Activated naive CD4-positive, alpha-beta T cell treated with anti-CD3 and anti-CD28 coated beads, Interleukin-2, amount 50 U/mL, for 72 hours (primary cell): ENCODE measurements at places on chromosomes 2 and 18. TPM values are rescaled to one million over a fixed set of nuclear protein-coding genes. Genes with fewer than 3 reads are reported as not detected.

LRP2 gene
- 0.02 TPM for total RNA-seq

LYG2 gene
- not detected for total RNA-seq

BOLL gene
- not detected for total RNA-seq

ANKAR gene
- 2.6 TPM for total RNA-seq

RFTN2 gene
- total RNA-seq = not detected

SCYGR4 gene
- not detected for total RNA-seq

CYB5A gene
- 57.1 TPM for total RNA-seq

RUFY4 gene
- 5.1 TPM for total RNA-seq

B3GNT7 gene
- total RNA-seq = 0.07 TPM

ACKR3 gene
- 2.2 TPM for total RNA-seq

CHST9 gene
- total RNA-seq = not detected

RALBP1 gene
- 51.6 TPM for total RNA-seq

SULT1C2 gene
- total RNA-seq = not detected

SP5 gene
- total RNA-seq = not detected

CACNB4 gene
- 0.32 TPM for total RNA-seq

OTOS gene
- not detected for total RNA-seq

KYNU gene
- not detected for total RNA-seq

ASXL3 gene
- total RNA-seq = not detected

SKOR2 gene
- total RNA-seq = not detected

GALNT14 gene
- 0.59 TPM for total RNA-seq

NOSTRIN gene
- not detected for total RNA-seq

TDRD15 gene
- not detected for total RNA-seq

GALR1 gene
- total RNA-seq = not detected

LYPD6 gene
- not detected for total RNA-seq

MLPH gene
- total RNA-seq = not detected

CDH7 gene
- total RNA-seq = not detected

DGUOK gene
- 89.1 TPM for total RNA-seq

FLACC1 gene
- 1.0 TPM for total RNA-seq

AKAIN1 gene
- total RNA-seq = not detected

GAREM1 gene
- total RNA-seq = not detected

OR6B2 gene
- total RNA-seq = not detected

SOX11 gene
- total RNA-seq = not detected

ANKRD30B gene
- total RNA-seq = not detected

RAB3GAP1 gene
- total RNA-seq = 36.2 TPM

NT5DC4 gene
- not detected for total RNA-seq

FTCDNL1 gene
- 3.9 TPM for total RNA-seq

TUBA4B gene
- not detected for total RNA-seq

PLB1 gene
- total RNA-seq = 0.39 TPM

COLEC12 gene
- not detected for total RNA-seq

PTPN18 gene
- total RNA-seq = 62.1 TPM

SGPP2 gene
- 1.3 TPM for total RNA-seq

CD302 gene
- 0.20 TPM for total RNA-seq

CXCR1 gene
- total RNA-seq = not detected

SLC5A7 gene
- total RNA-seq = not detected

FAHD2A gene
- total RNA-seq = 31.0 TPM
